ENCODE measurements at places on chromosomes 6 and 20.

DNA sequence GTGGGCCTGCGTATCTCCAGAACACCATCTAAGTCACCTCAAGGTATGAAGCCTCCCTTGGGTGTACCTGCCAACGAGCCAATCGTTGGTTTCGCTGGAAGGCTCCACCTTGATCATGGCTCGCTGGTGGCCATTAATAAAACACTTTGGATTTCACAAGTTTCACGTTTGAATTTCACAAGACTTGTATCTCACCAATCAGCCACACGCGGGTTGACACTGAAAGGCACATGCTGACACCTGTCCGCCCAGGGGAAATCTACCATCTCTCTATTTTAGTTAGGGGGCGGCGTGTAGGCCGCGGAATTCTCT is 586 bp upstream of the HMGA1 start:
- no peak for DNase-seq

GRCh38 chr20:50762435-50763220 is 31.2 kb downstream of the PARD6B start:
- no peak for DNase-seq

DNA sequence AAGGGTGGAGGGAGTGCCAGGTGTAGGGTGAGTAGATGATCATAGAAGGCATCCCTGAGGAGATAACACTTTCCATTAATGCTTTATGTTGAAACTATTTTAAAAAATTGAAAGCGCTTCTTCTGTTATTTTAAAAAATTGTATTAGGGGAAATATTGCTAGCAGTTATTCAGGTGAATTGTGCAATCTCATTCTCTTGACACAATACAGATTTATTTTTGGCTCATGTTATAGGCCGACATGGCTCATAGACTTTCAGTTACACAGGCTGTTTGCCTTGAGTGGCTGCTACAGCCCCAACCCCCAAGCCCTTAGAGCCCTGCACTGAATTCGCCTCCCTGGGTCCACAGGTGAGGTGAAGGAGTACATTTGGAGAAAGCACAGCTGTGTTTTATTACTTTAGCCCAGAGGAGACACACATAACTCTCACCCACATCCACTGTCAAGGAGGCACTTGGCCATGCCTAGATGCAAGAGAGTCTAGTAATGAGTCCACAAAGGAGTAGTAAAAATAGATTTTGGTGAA is 228.2 kb downstream of the RFPL4B start:
- DNase-seq = no peak

- DNase-seq = no peak
Measured at GRCh38 chr6:87396595-87397392, 11.0 kb upstream of the CFAP206 start.

- DNase-seq = no peak
Measured at GRCh38 chr6:73076211-73076954, 148.9 kb downstream of the KHDC1L start.

GRCh38 chr20:16441546-16442164 is 131.6 kb downstream of the KIF16B start:
- no peak for DNase-seq

DNA sequence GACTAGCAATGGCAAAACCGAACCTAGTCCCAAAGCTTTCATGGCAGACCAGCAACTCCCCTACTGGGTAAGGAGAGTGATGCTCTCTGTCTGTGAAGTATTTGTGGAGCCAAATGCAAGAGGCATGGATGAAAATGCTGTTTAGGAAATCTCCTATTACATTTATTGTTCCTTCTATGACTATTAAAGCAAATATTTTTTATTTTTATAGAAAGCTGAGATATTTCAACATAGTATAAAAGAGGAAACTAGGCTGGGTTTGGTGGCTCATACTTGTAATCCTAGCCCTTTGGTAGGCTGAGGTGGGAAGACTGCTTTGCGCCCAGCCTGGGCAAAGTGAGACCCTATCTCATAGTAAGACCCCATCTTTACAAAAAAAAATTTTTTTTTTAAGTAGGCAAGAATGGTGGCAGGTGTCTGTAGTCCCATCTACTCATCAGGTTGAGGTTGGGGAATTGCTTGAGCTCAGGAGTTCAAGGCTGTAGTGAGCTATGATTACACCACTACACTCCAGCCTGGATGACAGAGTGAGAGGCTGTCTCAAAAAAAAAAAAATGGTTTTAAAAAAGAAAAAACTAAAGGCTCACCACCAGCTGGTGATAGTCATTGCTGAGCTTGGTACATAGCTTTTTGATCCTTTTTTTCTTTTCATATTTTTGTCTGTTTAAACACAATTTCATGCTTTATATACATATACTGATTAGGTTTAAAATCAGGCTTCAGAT is 11.3 kb downstream of the KDM1B start:
- no peak for DNase-seq

DNA sequence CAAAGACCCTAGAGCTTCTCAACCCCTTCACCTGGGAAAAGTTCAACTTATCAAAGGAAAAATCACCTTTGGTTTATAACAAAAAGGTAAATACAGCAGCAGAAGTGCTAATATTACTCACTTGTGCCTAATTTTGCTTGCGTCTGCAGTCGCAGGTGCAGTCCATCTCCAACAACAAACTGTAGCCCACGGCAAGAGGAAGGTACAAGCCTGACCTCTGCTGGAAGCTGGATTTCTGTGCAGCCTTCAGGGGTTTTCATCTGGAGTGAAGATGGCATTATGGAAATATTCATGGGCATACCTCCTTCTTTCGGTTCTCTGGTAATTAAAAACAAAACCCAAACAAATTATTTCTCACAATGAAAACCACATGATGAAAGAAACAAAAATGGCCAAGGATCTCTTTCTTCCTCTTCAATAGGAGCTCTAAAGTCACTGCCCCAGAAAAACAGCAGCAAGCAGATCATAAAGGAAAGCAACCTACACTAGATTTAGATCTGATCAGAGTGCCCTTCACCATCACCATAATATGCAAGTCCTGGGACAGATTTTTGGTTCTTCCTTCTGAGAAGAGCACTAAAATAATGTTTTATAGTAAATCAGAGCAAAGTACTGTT is 7.8 kb downstream of the UBE3D start:
- DNase-seq = no peak

GRCh38 chr6:109662192-109662591 is 28.8 kb downstream of the AK9 start:
- no peak for DNase-seq

- no peak for DNase-seq
Measured at GRCh38 chr6:7933794-7934193, 23.2 kb upstream of the TXNDC5 start.

- no peak for DNase-seq
Measured at GRCh38 chr6:39152262-39152661, 37.3 kb upstream of the SAYSD1 start.

GRCh38 chr20:63825331-63826118 is 5.5 kb downstream of the ZBTB46 start:
- DNase-seq = no peak

DNA sequence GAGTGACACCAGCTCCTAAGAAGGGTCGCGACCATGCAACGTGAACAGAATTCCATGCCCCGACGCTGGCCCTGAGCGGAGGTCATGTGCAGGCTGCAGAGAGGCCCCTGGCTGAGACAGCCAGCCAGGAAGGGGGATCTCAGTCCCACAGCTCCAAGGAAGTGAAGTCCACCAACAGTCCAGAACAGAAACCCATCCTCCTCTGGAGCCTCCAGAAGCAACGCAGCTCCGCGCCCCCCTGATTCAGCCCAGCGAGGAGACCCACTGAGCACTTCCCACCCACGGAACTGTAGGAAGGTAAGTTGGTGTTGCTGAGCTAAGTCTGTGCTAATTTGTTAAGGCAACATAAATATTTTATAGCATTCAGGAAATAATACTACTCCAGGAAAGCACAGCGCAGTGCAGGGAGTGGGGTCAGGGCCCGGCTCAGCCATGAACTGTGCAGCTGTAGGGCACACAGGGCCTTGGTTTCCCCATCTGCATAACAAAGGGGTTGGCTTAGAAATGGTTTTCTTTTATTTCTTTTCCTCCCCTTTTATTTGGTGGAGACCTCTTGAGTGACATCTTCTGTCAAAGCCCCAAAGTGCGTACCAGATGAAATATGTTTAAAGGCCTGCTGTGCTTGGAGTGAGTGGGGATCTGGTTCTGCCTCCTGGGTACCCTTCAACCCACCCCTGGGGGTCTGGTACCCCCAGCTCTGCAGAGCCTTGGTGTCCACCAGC is 241.1 kb upstream of the PMEPA1 start:
- no peak for DNase-seq

DNA sequence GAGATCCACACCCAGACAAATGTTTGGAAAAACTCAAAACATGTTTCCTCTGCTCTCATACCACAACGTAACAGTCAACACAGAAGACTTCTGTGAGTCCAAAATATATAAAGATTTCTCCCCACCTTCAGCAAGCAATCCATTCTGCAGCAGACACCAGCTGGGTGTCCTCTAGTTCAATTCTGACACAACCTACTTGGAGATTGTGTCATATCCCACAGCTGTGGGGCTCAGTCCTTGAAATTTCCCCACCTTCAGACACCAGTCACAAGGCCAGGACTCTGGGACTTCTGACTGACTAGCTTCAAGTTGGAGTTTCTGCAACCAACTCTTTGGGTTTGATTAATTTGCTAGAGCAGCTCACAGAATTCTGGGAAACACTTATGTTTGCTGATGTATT is 244.8 kb upstream of the CDYL start:
- DNase-seq = no peak

- DNase-seq = no peak
Measured at GRCh38 chr6:43093436-43094289, 17.5 kb downstream of the PTK7 start.

DNA sequence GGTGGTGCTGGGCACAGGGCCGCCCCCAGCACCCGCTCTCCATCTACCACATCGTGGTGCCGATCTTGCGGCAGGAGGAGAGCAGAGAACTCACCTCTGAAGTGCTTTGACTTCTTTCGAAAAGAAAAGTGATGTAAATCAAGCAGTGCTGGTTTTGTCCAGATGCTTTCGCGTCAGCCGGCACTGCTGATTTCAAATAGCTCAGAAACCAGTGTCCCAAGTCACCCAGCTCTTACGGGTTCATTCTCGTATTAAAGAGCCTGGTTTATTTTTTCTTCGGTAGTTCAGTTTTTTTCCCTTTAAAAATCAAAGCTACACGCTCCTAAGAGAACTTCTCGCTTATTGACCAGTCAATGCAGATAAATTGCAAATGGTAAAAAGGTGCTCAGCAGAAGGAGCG is 32.1 kb downstream of the MYT1 start:
- DNase-seq = no peak

GRCh38 chr6:123640567-123641187 is 3.9 kb upstream of the TRDN start:
- no peak for DNase-seq

- DNase-seq = no peak
Measured at GRCh38 chr6:109241199-109241598, 141.1 kb downstream of the CD164 start.

DNA sequence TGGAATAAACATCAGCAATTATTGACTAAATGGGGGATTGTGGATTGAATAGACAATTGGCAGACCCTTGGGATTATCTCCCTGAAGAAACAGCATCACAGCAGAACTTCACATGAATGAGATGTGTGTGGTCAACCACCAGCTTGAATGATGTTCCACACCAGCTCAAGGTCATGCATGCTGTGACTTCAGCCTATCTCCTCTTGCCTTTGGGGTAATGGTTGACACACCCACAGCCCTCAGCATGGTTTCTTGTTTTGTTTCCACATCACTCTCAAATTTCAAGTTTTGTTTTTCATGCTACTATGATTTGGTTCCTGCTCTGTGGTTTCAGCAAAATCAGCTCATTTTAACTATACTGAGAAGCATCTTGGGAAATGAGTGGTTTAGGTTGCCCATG is 94.3 kb downstream of the PAK5 start:
- no peak for DNase-seq

DNA sequence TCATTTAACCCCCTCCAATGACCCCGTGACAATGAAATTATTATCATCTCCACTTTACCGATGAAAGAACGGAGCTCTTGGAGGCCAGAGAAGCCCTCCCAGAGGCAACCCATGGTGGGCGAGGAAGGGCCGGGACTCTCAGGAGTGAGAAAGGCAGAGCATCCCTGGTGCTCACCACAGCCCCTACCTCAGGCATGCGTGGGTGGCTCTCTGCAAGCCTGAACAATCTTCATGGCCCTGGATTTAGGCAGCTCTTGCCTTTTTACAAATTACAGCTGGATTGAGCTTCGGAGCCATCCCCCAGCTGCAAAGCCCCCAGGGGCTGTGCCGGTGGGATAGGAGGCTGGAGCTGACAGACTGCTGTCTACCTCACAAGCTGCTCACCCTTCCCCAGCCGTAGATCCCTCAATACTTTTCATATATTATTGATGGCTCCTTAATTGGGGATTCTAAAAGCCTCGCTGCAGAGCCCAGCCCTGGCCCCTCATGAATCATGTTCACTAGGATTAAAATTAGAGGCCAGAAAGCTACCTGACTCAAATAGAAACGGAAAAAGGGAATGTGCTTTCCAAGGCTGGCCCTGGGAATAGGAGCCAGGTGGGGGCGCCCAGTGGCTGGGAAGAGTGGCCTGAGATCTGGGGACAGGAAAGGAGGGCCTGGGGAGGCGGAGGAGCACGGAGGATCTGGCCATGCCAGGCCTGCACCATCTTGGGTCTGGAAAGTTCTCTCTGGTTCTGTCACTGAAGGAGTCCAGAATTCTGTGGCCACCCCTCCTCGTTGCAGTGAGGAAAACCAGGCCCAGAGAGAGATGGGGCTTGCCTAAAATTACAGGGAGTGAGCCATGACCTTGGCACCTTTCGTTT is 29.1 kb downstream of the CPNE5 start:
- no peak for DNase-seq

GRCh38 chr6:32375739-32376529 is 4.2 kb upstream of the TSBP1 start:
- no peak for DNase-seq

DNA sequence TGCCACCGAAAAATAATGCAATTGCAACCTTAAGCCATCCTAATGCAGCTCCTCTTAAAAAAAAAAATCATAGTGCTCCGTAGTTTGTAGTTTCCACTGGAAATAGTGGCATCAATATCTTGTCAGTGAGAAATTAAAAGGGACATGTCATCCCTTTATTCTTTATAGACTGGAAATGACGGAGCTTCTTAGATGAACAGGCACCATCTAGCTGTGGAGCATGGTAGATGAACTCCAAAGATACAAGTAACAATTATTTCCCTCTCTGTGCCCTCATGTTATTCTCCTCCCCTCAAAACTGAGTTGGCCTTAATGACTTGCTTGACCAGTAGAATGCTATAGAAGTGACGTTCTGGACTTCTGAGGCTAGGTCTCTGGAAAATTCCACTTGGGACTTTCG is 268.1 kb upstream of the SPTLC3 start:
- DNase-seq = no peak

DNA sequence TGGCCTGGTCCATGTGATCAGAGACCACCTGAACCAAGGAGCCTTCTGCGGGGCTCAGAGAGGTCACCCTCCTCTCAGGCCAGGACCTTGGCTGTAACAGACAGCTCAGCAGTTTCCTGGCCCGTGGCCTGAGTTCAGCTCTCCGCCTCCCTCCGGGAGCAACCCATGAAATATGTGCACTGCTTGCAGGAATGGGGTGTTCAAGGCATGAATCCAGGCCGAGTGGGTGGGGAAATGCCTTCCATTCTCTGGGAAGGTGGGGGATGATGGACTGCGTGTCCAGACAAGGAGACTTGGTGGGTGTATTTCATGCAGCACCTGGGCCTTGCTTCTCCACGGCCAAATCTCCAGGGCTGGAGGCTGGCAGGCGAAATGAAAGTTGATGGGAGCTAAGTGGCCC is 46.0 kb downstream of the SIRPA start:
- no peak for DNase-seq

- no peak for DNase-seq
Measured at GRCh38 chr6:10719296-10719963, 3.4 kb upstream of the TMEM14C start.
